ENCODE measurements at places on chromosomes 13 and 19. TPM values are rescaled to one million over a fixed set of nuclear protein-coding genes. Genes with fewer than 3 reads are reported as not detected.
A peak's percentile ranks its signal among the peaks of the same experiment; 100 is the strongest.

The SIGLEC9 gene
- total RNA-seq, result 12.6 TPM

- DNase-seq, result peak; percentile 96
Observed at GRCh38 chr19:3670796-3671679, 29.2 kb downstream of the PIP5K1C start.

DNA sequence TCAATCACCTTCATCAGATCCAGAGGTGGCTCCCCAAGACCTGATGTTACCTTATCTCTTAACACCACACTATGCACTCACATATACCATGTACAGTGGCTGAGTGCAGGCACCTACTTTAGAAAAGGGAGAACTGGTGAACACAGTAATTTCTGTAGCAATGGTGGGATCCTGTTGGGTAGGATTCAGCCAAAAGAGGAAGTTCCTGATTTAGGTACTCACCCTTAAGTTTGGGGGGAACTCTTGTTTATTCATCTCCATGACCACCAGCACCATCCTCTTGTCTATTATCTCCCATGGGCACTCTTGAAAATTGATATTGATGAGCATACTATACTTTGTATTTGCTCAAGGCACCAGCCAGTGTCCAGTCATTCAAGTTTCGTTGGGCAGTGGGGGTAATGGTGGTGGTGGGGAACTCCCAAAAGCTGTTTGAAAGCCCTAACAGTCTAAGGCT lies 324.4 kb downstream of the LMO7 start:
- no peak for DNase-seq

DNA sequence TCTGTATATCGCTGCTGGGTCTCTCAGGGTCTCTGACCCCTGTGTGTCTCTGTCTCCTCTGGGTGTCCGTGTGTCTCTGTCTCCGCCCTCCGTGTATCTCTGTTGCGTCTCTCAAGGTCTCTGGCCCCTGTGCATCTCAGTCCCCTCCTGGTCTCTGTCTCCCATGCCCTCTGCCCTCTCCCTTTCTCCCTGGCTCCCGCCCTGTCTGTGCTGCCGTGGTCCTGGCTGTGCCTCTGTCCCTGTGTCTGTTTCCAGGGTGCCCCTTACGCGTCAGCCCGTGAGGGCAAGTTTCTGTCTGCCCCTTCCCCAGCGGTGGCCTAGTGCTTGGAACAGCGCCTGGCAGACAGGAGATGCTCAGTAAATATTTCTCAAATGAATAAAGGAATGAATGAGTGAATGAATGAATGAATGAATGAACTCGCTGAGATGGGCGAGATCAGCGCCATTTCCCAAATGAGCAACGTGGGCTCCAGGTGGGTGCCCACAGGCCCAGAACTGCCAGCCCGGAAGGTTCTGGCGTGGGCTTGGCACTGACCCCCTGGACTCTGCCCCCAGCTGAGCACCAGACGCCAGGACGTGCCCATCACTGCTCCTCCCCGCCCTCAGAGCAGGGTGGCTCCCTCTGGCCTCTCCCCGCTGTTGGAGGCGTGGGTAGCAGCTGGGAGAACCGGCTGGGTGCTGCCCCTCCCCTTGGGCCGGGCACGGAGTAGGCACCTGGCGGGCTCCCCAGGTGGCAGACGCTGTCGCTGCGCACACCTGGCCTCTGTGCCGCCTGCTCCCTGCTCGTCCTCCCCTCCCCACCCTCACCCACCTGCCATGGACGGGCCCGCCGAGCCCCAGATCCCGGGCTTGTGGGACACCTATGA lies at the start of gene SULT2B1:
Gene SULT2B1, plus strand, starts transcription at position 736 of the 866 bp plus-strand sequence. Its CDS starts 81 bp downstream, at position 817.
- no peak for DNase-seq

The OR7A5 gene
- not detected for total RNA-seq

DNA sequence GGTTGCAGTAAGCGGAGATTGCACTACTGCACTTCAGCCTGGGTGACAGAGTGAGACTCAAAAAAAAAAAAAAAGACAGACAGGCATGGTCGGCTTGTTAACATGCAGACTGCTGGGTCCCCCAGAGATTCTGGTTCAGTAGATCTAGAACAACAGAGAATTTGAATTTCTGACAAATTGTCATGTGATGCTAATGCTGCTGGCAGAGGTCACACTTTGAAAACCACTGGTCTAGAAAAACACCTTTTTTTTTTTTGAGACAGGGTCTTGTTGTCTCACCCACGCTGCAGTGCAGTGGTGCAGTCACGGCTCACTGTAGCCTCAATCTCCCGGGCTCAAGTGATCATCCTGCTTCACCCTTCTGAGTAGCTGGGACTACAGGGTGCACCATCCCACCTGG lies 7.7 kb upstream of the LRFN3 start:
- no peak for DNase-seq

- no peak for DNase-seq
Observed at GRCh38 chr13:30033681-30034457, 183.5 kb upstream of the UBL3 start.

The ZNF787 gene
- 24.7 TPM for total RNA-seq

The LILRA1 gene
- total RNA-seq, result 1.8 TPM

The LYPD3 gene
- 0.52 TPM for total RNA-seq

GRCh38 chr13:73988461-73988860 lies 145.7 kb downstream of the KLF12 start:
- no peak for DNase-seq

GRCh38 chr19:16741084-16741483 lies 21.4 kb downstream of the NWD1 start:
- DNase-seq, result no peak
